ENCODE measurements at places on chromosomes 7 and 10. TPM values are rescaled to one million over a fixed set of nuclear protein-coding genes. Genes with fewer than 3 reads are reported as not detected.

PTPRZ1 gene
- total RNA-seq = 4.7 TPM

HABP2 gene
- total RNA-seq = under 0.01 TPM

OPN1SW gene
- not detected for total RNA-seq

PLXDC2 gene
- total RNA-seq = 23.0 TPM

C10orf62 gene
- total RNA-seq = under 0.01 TPM

PRKAR2B gene
- total RNA-seq = 11.5 TPM

SCIN gene
- total RNA-seq = 1.0 TPM

TAS2R4 gene
- total RNA-seq = 4.2 TPM

HMX3 gene
- total RNA-seq = not detected

GHITM gene
- 122 TPM for total RNA-seq

SLC18A3 gene
- total RNA-seq = not detected

VPS37D gene
- total RNA-seq = 3.1 TPM

CD36 gene
- 533 TPM for total RNA-seq

TRPV5 gene
- not detected for total RNA-seq

AKR1C8 gene
- total RNA-seq = not detected

KLLN gene
- under 0.01 TPM for total RNA-seq

INA gene
- total RNA-seq = not detected

TMEM229A gene
- total RNA-seq = not detected

CABCOCO1 gene
- 1.0 TPM for total RNA-seq

NPTX2 gene
- total RNA-seq = 3.1 TPM

MLXIPL gene
- 1.6 TPM for total RNA-seq

SMNDC1 gene
- total RNA-seq = 14.1 TPM

ZNF467 gene
- total RNA-seq = 2.1 TPM

PAPOLB gene
- under 0.01 TPM for total RNA-seq

CDC14C gene
- total RNA-seq = not detected

SLIT1 gene
- under 0.01 TPM for total RNA-seq

FEZF1 gene
- not detected for total RNA-seq

All from skeletal muscle tissue (tissue), 5 donors.